T-helper 17 cell (primary cell): ENCODE measurements at places on chromosomes 7 and 10.

GRCh38 chr7:117405519-117405918 is 21.8 kb downstream of the ASZ1 start:
- DNase-seq, result no peak

DNA sequence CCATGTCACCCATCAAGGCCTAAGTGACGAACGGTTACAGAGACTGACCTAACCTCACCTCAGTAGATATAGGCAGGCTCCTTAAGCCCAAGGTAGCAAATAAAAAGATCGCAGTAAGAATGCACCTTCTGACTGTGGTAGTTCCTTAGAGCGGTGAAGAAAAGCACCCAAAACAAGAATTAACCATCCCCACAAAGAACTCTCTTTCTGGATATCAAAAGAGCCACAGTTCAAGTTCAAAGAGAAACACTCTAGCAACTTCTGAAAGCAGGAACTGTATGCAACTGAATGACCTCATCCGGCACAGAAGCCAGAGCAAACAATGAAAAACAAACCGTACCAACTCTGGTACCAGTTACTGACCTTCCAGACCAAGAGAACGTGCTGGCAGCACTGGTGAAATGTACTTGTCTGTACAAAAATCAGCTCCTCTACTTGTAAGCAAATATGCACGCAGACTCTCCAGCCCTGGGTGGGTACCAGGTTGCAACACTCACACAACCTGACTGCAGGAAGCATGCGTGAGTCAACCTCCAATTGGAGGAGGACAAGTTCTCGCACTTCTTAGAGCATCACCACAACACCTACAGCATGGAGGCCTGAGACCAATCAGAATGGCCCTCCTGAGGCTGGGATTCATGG is 202.7 kb downstream of the FAM107B start:
- DNase-seq, result peak; percentile 49

GRCh38 chr10:105538874-105539273 is 897.8 kb downstream of the SORCS3 start:
- DNase-seq, result no peak

DNA sequence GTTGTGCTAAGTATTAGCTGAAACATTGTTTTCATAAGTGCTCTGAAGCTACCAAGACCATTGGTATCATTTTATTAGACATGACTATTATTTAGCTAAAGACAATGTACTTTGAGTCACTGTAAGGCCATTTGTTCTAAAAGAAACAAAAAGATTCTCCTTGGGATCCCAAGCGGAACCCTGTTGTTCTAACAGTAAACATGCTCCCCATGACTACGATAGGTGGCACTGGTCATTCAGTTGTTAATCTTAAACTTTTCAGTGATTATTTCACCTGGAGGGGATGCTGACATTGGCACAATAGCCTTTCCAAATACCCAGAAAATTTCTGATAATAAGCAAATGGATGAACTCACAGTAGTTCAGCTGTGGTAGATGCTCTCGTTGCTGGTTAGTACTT is 715.0 kb downstream of the AUTS2 start:
- DNase-seq, result no peak

- peak; percentile 98 for DNase-seq
Observed at GRCh38 chr10:119725828-119726675, at the start of gene INPP5F. Gene INPP5F (plus strand): TSS chr10:119726050. CDS start chr10:119726263, 213 bp downstream.

DNA sequence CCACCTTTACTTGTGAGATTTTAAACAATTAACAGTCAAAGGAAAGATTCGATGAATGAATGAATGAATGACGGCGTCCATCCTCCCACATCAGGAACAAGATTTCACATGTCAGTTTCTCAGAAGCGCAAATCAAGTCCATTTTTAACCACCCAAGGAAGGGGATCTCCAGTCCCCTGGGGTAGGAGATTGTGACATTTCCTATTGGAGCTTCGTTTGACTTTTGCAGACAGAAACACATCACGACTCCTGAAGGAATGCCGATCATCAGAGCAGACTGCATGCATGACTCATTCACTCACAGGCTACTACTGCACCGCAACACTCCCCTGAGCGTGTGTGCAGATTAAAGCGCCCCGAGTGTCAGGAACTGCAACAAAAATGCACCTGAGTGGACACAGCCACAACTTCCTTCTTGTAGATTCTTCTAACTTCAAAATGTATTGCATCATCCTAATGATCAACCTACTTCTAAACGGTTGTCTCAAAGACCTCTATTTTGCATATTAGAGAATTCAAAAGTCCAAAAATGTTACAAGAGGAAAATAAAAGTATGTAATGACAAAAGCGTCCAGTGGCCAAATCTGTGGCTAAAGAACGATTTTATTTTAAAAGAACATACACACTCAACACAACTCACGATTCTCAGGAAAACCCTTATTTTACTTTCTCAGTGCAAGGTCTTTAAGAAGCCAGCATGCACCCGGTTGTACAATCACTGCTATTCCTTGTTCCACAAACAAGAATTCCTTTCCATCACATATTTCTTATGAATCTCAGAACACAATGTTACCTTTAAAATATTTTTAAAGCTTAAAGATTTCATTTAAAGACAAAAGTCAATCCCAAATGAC is 172.6 kb downstream of the FAM107B start:
- DNase-seq, result peak; percentile 66

DNA sequence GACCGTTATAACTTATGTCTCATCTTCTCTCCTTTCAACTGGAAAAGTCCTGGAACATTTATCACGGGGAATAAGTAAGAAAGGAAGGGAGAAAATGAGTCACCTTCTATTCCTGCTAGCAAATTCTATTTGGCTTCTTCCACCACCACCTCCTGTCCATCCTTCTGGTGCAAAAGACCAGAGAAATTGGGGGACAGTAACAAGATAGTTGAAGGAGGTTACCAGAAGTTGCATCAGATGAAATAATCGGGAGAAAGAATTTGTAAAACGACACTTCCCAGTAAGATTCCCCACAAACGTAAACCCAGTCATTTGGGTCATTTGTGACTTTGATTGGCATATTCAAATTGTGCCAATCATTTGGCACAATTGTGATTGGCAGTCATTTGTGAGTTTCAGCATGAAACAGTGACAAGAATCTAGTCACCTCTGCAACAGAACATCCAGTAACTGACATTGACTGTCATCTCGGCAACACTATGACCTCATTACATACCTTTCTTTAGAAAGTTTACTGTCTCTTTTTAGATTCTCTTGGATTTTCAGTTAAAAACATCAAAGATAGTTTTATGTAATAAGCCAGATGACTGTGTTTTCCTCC is 51.3 kb upstream of the PIK3CG start:
- no peak for DNase-seq

GRCh38 chr10:31353574-31353973 is 34.6 kb downstream of the ZEB1 start:
- DNase-seq, result no peak

DNA sequence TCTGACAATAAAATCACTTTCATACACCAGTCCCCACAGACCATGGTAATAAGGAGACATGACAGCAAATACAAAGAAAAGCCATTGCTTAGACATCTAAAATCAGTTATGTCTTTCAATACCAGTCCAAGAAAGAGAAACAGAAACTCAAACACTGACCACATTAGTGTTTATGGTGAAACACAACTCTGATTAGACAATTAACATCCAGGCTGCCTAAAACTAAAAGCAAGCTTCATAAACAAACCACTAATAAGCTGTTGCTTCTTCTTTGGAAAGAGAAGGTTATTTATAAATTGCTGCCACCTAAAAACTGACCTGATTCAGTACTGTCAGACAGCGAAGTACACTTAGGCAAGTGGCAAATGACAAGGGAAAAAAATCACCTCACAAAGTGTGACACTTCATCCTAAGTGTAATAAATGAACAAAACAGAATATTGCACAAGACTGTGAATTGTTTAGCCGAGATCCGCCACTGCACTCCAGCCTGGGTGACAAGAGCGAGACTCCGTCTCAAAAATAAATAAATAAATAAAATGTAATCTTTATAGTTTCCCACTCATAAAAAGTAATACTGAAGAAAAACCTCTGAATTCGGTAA is 277.4 kb downstream of the PARD3 start:
- no peak for DNase-seq

GRCh38 chr7:108234281-108234680 is 104.1 kb upstream of the LAMB4 start:
- DNase-seq, result no peak

DNA sequence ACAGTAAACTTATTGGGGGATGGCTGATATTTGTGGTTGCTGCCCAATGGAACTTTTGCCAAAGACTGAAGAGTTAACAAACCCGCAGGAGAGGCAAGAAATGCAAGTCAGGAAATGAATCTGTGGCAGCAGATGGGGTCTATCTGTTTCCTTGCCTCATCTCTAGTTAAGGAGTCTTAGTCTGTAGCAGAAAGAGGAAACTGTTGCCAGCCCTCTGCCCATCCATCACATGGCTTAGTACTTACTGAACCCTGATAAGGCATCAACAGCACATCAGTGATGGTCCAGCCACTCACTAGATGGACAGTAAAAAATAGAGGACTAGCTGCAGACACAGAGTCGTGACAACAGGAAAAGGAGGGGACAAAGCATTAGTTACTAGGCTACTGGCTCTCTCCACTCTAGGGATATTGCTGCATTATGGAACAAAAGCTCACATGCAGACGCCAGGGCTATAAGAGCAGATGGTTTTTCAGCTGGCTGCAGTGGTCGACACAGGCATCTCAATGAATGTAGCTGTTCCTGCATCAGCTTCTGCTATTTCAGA is 614.7 kb downstream of the PARD3 start:
- DNase-seq, result no peak

DNA sequence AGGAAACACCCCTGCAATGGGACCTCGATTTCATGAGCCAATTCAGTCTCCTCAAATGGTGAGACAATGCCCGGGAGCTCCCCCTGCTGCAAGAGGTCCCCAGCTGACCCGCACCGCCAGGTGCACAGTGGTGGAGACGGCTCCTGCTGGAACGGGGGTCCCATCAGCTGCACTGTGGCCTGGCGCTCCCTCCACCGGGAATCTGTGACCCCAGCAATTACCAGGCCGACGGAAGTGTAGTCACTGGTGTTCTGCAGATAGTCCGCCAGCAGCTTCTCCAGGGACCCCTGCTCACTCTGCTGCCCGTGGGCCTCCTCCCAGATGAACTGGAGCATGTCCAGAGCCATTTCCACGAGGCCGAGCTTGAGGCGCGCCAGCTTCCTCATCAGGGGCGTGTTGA is 64.9 kb upstream of the NKX6-2 start:
- no peak for DNase-seq

- DNase-seq, result no peak
Observed at GRCh38 chr7:80496586-80496985, 15.3 kb downstream of the GNAT3 start.

- DNase-seq, result no peak
Observed at GRCh38 chr7:125661677-125662076, 732.1 kb upstream of the POT1 start.

- DNase-seq, result no peak
Observed at GRCh38 chr7:103528152-103528551, 82.1 kb upstream of the SLC26A5 start.

GRCh38 chr10:15084502-15084922 is 4.1 kb downstream of the ACBD7 start:
- DNase-seq, result no peak

- no peak for DNase-seq
Observed at GRCh38 chr7:144256112-144256511, 8.5 kb downstream of the OR2A7 start.

- DNase-seq, result no peak
Observed at GRCh38 chr10:70757856-70758255, 27.3 kb downstream of the TBATA start.

- DNase-seq, result no peak
Observed at GRCh38 chr7:51242007-51242691, 74.5 kb downstream of the COBL start.

GRCh38 chr7:54774785-54775740 is 16.1 kb upstream of the SEC61G start:
- DNase-seq, result no peak

DNA sequence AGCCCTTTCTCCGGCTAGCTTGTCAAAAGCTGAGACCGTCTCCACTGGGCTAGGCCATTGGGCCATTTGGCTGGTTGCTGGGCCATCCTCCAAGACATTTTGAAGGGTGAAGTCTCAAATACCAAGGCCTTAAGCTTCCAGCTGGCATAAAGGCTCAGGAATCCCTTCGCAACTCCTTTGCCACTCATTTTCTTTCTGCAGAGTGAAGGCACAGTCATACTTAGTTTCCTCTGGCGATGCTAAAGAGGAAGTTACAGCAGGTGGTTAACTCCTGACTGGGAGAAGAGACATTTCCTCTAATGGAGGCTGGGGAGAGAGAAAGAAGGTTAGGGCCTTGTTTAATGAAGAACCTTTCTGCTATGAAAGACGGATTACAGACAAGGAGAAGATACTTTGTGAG is 4.8 kb upstream of the REPIN1 start:
- DNase-seq, result no peak

DNA sequence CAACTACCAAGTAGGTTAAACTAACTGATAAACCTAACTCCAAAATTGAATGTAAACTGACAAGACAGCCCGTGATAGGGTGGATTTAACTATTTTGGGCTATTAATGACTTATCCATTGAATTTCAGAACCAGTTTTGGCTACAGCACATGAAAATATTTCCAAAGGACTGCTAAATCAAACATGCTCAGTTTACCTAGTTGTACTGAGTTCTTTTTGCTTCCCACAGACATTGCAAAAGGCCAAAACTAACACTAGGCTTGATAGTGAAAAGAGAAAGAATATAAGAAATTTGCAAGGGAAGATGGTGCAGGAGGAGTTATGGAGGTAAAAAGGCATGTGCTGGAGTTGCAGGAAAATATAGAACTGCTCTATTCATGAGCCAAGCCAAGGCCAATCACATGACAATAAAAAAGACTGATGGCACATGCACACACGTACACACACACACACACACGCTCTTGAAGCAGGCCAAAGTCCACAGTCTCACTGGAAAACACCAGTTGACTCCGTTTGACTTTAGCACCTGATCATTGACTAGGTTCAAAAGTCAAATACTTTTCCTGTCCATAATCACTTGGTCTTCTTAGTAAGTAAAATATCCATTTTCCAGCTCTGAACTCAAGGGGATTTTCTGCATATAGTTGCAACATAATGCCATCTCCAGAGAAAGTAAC is 76.0 kb upstream of the AGBL3 start:
- DNase-seq, result no peak

DNA sequence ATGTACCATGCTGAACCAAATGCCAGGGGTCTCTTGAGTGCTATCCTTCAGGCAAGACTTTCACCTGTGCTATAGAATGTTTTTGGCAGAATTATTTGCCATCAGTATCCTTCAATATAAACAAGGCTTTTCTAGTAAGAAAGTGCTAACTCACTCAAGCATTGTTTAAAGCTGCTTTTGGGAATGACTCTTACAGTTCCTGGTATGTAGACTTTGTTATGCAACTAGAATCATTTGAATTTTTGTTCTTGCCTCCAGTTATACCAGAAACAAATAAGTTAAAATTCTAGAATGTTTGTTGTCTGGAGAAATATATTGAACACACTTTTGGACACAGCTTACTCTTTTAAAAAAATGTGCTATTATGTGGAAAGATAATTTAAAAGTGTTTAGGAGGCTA is 39.5 kb upstream of the RTKN2 start:
- no peak for DNase-seq

DNA sequence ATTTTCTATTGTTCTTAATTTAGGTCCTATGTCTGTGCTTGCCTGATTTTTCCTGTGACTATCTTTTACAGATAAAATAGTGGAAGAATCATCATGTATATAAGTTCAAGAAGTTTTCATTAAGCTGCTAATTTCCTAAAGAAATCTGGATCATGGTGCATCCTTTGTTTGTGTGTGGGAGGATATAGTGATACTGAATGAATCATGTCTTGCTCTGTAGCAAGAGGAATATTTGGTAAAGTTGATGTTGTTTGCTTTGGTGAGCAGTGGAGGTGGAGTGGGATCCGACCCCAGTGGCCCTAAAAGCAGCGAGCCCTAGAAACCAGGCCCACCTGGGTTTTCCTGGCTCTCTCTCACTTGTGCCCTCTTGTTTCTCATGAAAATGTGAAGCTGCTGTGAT is 83.7 kb downstream of the CCNY start:
- DNase-seq, result no peak
